ENCODE measurements at places on chromosomes 1 and 21.

DNA sequence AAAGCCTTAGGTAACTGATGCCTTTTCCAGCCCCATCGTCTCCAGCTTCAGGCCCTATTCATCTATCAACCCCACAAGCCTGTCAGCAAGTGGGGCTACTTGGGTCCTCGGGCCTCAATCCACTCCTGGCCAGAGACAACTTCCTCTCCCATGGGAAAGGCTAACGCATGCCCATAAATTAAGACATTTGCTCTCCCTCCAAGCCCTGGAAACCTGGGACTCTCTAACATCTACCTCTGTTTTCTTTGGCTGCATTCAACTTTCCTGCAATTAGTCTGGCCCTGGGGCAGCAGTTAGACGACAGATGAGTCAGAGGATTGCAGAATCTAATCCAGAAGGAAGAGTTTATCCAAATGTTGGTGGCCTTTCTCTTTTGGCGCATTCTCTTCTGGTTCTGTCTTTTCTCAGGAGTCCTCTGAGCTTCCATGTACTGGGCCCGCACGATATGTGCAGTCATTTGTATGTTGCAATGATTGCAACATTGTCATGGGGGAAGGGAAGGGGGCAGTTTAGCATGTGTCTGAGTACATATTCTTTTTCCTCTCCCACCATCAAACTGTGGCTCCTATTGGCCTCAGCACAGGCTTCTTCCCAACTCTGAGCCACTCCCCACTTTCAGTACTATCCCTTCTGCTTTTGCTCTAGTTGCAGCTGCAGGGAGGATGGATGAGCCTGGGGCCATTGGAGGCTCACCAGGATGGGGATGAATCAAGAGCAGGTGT, 54.4 kb downstream of the NAV1 start:
- peak; percentile 73 for DNase-seq

DNA sequence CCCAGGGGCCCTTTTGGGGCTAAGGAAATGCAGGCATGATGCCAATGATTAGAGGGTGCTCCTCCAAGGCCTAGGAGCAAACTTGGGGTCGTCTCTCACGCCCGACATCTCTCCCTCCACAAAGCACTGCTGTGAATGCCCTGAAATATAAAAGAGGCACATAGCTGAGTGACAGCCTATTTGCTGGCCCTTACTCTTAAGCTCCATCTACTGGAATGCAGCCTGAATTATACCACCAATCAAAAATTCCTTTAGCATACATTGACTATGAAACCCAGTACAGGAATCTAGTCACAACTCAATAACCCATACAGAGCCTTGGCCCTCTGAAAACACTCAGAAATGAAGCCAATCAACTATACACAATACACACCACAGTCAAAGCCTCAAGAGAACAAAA, 105.5 kb downstream of the LRIG2 start:
- DNase-seq = no peak

GRCh38 chr1:24745711-24746413, 615 bp downstream of the CLIC4 start:
- DNase-seq = peak; percentile 72

GRCh38 chr1:177558372-177558771, 387.6 kb downstream of the BRINP2 start:
- DNase-seq = no peak

DNA sequence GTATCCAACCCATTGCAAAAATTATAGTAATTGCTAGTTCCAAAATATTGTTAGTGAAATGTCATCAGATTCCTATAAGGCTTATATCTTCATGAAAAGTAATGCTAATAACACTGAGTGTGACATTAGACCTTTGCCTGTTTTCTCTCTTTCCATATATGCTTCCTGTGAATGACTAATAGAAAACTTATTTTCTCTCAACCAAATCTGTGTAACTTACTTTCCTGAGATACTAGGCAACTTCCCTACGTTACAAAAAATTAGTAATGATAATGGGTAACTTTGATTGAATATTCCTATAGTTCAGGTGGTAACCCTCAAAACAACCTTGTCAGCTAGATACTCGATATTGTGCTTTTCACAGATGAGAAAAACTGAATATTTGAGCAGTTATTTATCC, 124.2 kb upstream of the HNRNPU start:
- DNase-seq = no peak

- DNase-seq = peak; percentile 89
Measured at GRCh38 chr21:15483138-15483780, 246.5 kb upstream of the USP25 start.

GRCh38 chr1:43835082-43836021, 98.2 kb upstream of the ARTN start:
- DNase-seq = peak; percentile 30

DNA sequence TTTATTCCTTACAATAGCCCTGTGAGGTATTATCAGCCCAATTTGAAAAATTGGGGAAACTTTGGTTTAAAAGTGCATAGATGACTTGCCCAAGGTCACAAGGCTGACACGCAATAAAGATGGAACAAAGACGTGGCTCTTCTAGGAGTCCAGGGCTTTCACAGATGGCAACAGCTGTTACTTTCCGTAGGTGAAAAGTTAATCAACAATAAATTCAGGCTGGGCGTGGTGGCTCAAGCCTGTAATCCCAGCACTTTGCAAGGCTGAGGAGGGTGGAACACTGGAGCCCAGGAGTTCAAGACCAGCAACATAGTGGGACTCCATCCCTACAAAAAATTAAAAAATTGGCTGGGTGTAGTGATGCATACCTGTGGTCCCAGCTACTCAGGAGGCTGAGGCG, 87.8 kb upstream of the ATF3 start:
- no peak for DNase-seq

DNA sequence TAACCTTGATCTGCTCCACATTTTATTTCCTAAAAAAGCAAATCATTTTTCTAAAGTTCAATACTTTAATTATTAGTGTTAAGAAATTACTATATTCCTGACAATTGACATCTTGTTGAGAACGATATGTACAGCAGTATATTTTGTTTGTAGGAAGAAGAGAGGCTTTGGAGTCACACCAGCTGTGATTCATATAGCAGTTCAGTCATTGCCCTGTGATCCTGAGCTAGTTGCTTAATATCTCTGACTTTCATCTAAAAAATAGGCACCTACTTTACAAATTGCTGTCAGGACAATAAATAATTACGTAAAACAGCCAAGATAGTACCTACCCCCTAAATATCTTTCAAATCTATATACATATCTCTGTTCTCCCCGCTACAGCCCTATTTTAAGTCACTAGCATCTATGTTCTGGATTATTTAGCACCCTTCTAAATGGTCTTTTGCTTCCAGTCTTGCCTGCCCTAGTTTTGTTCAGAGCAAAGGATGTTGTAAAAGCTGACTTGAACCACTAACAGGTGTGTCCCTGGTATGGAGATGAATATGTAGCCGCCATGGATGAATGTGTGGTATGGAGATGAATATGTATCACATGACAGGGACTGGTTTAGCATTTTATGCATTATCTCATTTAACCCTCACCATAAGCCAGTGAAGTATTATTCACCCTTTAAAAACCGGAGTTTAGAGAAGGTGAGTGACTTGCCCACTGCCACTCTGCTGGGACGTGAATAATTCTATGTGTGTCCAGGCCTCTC, 42.2 kb downstream of the RNF220 start:
- peak; percentile 52 for DNase-seq

DNA sequence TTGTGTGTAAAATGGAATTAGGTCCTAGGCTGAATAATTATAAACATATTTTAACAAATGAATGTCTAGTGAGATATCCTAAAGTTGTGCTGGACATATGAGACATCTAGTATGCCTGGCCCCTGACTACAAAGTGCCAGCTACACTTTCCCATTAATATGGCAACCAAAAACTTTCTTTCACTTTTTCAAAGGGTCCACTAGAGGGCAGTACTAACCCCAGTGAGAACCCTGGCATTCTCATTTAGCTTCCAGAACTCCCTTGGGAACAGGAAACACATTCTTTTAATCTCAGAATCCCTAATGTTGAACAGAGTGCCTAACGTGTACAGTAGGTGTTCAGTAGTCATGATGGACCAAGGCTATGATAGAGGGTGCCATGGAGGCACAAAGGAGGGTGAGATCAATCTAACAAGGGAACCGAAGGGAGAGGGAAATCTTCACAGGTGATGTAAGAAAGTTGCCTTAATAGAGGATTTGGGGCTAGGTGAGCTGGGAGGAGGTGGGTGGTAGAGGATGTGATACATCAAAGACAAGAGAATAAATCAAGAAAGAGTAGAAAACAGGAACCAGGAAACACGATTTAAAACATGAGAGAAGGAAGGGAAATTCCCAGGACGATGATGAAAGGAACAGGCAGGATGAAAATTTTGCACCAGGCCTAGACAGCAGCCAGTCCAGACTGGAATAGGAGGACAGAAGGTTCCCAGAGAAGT, 41.6 kb downstream of the NSL1 start:
- DNase-seq = peak; percentile 76

GRCh38 chr1:2314273-2314802, 77.0 kb downstream of the MORN1 start:
- no peak for DNase-seq

DNA sequence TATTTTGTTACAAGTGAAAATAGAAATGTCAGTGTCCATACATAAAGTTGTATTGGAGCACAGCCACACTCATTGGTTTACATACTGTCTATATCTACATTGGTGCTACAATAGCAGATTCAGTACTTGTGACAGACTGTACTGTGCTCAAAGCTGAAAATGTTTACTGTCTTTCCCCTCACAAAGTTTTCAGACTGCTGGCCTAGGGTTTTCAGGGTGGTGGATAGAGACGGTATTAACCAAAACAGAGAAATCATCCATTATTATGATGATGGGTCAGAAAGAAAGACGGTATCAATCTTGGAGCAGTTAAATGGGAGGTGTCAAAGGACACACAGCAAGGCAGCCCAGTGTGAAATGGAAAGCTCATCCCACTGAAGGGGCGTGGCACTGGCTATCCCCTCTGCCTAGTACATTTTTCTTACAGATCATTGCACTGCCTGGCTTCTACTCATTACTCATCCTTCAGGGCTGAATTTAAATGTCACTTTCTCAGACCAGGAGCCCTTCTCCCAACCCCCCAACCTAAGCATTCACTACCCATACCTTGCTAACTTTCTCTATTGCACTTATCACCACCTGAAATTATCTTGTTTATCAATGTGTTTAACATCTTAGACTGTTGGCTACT, 10.2 kb downstream of the JAK1 start:
- DNase-seq = no peak

GRCh38 chr1:228414511-228415211, 2.0 kb downstream of the TRIM17 start:
- no peak for DNase-seq

GRCh38 chr1:118047006-118047649, 117.6 kb downstream of the WDR3 start:
- peak; percentile 3 for DNase-seq

GRCh38 chr1:93502571-93502970, 54.7 kb downstream of the FNBP1L start:
- no peak for DNase-seq

- DNase-seq = no peak
Measured at GRCh38 chr1:247274605-247275256, 18.9 kb downstream of the VN1R5 start.

- no peak for DNase-seq
Measured at GRCh38 chr1:54490361-54491248, 57.4 kb upstream of the ACOT11 start.

DNA sequence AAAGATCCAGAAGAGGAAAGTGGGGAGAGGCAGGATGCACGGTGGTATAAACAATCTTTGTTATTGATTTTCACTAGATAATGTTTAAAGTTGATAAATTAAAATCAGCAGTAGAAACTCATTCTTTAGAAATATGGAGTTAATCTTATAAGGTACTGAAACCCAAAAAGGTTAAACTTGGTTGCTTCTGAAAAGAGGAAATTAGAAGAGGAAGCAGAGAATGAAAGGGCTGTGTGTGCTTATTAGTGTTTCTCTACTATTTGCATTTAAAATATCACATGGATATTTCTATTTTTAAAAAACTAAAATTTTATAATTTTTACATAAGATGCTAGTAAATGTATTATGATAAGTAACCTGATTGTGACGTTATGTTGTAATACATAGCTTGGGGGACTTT, 24.4 kb downstream of the C1orf141 start:
- DNase-seq = peak; percentile 6

GRCh38 chr1:154970631-154971340, at the start of gene SHC1:
Gene SHC1 (minus strand): TSS chr1:154970747. CDS start chr1:154970526, 221 bp downstream.
- peak; percentile 56 for DNase-seq

DNA sequence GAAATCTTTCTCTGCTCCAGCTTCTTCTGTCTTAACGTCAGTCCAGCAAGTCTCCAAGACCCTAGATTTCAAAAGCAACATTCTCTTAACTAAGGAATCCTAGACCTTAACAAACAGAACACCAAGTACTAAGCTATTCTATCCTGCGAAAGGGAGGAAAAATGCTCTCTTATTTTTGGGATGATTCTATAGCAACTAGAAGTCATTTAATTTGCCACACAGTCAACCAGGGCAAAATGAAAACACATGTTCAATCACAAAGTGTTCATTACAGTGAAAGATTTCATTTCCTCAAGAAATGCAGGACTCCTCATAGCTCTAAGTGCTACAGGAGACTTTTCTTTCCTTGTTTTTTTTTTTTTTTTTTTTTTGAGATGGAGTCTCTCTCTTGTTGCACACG, 36.2 kb upstream of the DOCK7 start:
- DNase-seq = no peak

DNA sequence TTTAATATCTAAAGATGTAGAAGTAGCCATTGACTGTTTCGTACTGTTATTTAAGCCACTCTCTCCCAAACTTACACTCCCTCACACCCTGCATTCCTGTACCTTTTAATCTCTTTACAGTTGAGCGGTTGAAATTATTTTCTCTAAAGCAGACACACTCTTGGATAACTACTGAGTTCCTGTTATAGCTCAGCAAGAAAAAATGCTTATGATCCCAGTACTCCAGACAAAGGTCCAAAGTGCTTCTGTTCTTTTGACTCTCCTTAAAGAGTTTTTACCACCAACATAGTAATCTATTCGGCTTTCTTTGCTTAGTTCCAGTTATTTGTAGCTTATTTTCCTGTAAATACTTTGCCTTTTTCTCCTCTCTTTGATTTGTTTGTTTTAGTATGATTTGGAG, 100.1 kb downstream of the ATF6 start:
- DNase-seq = no peak

GRCh38 chr1:247293047-247293446, 37.2 kb downstream of the VN1R5 start:
- DNase-seq = no peak

DNA sequence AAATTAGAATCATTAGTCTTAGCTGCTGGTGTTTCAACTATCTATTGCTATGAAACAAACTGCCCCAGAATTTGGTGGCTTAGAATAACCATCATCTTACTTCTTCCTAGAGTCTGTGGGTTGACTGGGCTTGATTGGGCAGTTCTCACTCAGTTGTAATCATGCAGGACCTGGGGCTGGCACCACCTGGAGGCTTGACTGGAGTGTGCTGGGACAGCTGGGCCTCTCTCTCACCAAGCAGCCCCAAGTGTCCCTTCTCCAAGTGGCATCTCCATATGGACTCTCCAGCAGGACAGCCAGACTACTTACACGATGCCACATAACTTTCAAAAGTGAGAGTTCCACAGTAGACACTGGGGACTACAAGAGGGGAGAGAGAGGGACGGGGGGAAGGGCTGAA, 140.3 kb upstream of the ATP1B1 start:
- DNase-seq = no peak

GRCh38 chr1:81121306-81121705, 679.4 kb upstream of the ADGRL2 start:
- DNase-seq = peak; percentile 69

Data from suppressor macrophage (primary cell).